ENCODE measurements at places on chromosomes 4 and X.

GRCh38 chrX:128691872-128692271 is 639.7 kb upstream of the ACTRT1 start:
- DNase-seq = no peak

- DNase-seq = no peak
Measured at GRCh38 chrX:75301060-75301459, 27.2 kb downstream of the UPRT start.

GRCh38 chrX:65894133-65894532 is 145.7 kb downstream of the VSIG4 start:
- no peak for DNase-seq

DNA sequence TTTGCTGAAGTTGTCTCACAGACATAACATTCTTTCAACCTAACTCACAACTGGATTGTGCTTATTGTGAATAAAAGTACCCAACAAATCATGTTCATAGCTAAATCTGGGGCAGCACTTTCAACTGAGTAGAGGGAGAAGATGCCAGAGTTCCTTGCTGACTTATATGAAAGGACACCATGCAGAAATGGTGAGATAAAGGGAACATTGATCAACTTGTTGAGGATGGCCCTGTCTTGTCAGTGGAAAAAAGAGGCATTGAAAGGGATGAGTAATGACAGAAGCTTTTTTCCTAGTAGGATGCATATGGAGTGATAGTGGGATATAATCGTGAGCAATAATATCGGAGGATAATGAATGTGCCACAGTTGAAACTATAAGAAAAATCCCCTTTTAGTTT is 221.7 kb downstream of the ARHGAP24 start:
- no peak for DNase-seq

DNA sequence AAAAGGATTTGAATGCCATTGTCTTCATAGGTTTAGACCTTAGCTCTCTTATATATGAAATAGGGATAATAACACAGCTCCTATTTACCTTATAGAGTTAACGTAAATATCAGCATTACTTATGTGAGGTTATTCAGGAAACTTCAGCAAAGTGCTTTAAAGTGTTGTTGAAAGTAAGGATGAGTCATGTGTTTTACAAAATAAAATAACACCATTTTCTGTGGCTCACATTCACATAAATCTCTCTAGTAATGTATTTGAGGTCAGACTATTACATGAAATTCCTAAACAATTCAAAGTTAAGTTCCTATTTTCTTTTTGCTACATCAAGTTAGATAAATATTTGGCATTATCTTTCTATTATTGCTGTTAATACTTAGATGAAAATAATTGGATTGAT is 2.9 kb downstream of the GNRHR start:
- no peak for DNase-seq

DNA sequence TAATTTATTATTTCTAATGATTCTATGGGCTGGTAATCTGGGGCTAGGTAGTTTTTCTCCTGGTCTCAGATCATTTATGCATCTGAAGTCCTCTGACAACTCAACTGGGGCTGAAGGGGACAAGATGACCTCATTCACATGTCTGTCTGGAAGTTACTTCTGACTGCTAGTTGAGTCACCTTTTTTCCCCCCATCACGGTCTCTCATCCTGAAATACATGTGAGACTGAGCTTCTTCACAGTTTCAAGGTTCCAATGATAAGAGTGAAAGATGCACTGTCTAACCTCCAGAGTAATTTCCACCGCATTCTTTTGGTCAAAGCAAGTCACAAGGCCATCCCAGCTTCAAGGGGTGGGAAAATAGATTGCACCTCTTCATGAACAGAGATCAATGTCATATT is 356.7 kb upstream of the RPS6KA3 start:
- no peak for DNase-seq

GRCh38 chr4:2574863-2575262 is 38.4 kb downstream of the FAM193A start:
- DNase-seq = no peak

DNA sequence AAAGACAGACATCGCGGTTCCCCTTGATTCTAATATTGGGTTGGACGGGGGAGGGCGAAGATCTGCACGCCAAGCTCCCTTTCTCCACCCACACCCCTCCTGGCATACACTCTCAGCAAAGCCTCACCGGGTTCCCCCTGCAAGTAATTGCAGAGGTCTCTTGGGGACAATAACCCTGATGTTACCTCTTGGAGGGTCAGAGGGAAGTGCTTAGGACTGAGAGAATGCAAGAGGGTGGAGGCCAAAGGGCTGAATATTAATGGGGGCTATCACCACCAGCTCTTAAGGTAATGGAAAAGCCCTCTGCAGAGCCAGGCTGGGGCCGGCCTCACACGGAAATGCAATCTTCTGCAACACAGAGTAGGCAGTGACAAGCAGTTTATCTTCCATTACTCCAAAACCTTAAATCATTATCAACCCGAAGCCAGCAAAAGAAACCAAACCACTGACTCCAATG is 344.1 kb upstream of the GATB start:
- no peak for DNase-seq

- DNase-seq = no peak
Measured at GRCh38 chr4:140448162-140448561, 20.7 kb upstream of the CLGN start.

- DNase-seq = no peak
Measured at GRCh38 chrX:118183606-118184005, 67.0 kb upstream of the KLHL13 start.

- DNase-seq = no peak
Measured at GRCh38 chr4:113566015-113566795, 195.3 kb downstream of the CAMK2D start.

GRCh38 chr4:110472583-110473329 is 3.2 kb upstream of the ENPEP start:
- no peak for DNase-seq

- no peak for DNase-seq
Measured at GRCh38 chrX:133482056-133482952, 67.0 kb upstream of the GPC4 start.

GRCh38 chrX:79107891-79108718 is 36.4 kb upstream of the GPR174 start:
- DNase-seq = no peak

GRCh38 chrX:10011261-10011931 is 44.2 kb downstream of the CLDN34 start:
- DNase-seq = no peak

- DNase-seq = no peak
Measured at GRCh38 chr4:3497523-3498389, 34.5 kb downstream of the LRPAP1 start.

DNA sequence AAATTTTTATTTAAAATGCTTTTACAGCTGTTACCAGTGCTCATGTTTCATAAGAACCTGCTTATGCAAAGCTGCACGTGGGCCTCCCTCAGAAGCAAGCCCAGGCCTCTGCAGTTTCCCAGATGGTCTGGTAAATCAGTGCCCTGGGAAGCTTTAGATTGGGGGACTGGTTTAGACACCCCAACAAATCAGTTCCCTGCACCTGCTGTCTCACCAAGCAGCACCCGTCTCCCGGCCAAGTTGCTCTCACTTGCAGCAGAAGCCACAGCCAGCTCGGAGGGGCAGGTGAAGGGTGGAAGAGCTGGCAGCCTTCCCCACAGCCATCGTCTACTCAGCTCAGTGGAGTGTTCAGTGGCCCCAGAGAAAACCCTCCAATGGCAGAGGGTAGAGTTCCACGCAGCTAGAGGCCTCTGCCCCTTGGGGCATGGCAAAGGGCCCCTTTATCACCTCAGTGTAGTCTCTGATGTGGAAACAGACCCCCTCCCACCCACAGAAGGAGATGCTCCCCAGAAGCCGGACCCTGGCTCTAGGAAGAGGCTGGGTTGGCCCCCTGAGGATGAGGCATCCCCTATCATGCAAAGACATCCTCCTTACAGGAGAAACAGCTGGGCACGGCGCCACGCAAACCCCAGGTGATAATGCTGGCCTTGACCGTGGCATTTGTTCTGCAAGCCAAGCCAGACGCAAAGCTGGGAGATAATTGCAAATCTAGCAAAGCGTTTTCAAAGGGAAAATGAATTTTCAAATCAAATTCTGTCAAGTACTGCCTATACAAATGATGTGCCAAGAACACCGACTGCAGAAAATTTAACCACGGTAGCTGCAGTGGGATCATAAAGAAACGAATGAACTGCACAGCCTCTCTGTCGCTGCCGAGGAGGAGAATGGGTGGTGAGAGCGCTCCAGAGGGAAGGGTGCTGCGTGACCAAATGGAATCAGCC is 51.9 kb downstream of the ZFYVE28 start:
- DNase-seq = no peak
